ENCODE measurements at places on chromosomes 12 and 14.

DNA sequence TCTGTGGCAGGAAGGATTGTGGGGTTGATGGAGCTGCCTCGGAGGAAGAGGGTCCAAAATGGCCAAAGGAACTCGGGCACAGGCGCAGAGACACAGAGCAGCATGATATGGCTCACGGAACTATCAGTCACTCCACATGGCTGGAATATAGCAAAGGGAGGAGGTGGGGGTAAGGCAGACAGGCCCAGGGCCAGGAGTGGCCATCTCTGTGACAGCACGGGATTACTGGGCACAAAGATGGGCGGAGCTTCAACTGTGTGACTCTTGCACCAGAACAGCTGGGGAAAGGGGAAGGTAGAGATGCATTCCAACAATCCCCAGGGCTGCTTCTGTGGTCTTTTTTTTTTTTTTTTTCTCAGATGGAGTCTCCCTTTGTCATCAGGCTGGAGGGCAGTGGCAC, 24.8 kb upstream of the EML1 start:
- no peak for DNase-seq

- no peak for DNase-seq
Measured at GRCh38 chr14:59871166-59871495, 555 bp upstream of the RTN1 start.

- no peak for DNase-seq
Measured at GRCh38 chr14:71474301-71475265, 457.6 kb upstream of the RGS6 start.

DNA sequence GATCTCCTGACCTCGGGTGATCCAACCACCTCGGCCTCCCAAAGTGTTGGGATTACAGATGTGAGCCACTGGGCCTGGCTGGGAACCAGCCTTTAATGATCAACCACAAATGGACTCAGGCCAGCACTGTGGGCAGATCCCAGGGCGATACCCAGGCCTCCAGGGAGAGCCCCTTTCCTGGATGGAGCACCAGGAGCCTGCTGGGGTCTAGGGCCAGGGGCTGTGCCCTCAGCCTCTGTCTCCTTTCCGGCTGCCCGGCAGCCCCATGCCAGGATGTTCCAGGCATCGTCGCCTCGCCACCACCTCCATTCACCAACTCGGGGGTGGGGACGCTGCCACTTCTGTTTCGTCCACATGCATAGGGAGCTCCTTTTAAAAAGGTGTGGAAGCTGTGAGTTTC, 2.3 kb downstream of the ADGRD1 start:
- DNase-seq: no peak

- DNase-seq: no peak
Measured at GRCh38 chr12:7905071-7905470, 30.9 kb downstream of the SLC2A3 start.

- DNase-seq: no peak
Measured at GRCh38 chr14:59208224-59208814, 19.9 kb downstream of the DAAM1 start.

DNA sequence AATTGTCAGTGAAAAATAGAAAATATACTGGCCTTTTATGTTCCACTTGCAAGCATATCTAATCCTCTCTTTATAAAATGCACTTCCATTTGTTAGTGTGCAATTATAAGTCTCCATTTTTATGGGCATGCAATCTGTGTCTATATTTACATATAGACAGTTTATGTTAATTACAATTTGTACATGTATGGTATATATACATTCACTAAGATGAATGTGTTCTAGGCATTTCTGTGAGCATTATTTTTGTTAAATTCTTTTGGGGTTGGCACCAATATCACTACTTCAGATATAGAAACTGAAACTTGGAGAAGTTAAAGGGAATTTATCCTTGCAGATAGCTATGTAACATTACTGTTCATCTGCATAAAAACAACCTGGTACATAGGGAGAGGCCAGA, 470.8 kb upstream of the LMO3 start:
- DNase-seq: no peak

- no peak for DNase-seq
Measured at GRCh38 chr12:79537675-79538074, 153.1 kb downstream of the PAWR start.

DNA sequence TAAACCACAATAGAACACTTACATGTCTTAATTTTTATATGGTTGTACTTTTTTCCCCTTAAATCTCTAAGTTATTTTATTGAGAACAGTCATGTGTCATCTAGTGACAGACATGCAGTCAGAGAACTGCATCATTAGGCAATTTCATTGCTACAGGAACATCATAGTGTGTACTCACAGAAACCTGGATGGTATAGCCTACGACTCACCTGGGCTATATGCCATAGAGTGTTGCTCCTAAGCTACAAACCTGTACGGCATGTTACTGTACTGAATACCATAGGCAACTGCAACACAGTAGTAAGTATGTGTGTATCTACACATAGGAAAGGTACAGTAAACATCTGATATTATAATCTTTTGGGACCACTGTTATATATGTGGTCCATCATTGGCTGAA, 557.6 kb downstream of the PRKD1 start:
- DNase-seq: no peak

DNA sequence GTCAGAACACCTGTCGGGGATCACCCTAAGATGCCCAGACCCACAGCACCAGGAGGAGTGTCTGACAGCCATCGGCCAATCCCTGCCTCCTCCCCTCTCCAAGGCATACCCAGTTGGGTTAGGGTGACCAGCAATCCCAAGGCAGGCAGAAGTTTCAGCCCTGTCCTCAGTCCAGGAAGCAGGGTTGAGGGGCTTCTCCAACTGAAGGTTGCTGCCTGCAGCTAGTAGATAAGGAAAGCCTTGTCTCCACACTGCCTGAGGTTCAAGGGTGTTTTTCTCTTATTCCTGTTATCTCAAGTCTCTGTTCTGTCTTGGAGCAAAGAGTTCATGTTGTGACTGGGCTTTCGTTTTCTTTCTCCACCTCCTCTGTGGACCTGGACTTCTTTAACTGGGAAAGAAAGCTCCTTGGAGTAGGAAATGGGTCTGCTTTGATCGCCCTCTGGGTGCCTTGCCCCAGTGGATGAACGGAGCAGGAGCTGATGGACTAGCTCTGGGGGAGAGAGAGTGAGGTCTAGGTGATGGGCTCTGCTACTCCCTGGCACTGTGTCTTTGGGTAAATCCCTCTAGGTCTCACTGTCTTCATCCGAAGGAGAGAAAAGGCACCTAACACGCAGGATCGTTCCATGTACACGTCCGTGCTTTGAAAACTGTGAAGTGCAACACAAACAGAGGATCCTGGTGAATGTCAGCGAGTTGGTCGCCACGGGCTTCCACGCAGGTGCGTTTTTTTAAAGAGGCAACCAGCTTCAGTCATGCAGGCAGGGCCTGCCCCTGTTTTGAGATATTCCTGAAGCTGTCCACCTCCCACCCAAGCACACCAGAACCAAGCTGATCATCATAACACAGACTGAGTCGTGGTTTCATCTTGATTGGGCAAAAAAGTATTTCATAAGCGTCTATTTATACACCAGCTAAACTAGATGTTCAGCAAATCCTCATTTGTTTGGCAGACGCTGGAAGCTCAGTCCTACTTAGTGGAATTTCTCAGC, 52.5 kb upstream of the FOXN3 start:
- DNase-seq: no peak

DNA sequence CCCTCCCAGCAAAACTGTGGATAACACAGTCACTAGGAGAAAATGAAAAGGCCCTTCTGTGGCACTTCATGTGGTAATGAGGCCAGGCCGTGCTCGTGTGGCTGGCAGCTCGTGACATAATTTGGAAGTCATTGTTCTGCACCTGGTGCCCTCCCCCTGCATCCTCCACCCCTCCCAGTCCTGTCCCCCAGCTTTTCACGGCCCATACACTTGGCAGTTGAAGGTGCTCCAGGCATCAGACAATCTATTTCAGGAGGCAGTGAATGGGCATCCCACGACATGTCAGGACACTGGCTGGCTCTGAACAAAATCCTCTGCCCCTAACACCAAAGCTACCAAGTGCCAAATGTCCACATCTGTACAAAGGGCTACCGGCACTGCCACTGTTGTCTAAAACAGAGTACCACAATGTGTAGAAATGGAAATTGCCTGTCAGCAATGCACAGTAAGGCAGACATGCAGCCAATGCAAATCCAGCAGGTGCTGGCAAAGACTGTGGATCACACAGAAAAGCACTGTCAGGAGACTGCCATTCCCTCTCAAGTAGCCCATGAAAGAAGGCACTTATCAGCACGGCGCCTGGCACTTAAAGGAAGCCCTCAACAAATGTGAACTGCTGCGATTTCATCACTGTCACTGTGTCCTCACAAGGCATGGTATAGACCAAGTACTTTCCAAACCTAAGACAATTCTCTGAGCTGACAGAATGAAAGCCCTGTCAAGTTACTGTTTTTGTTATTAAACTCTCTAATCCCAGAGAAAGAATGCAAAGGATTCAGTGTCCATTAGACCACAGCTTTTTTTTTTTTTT, 39.1 kb downstream of the CORO1C start:
- DNase-seq: no peak

- no peak for DNase-seq
Measured at GRCh38 chr12:48109424-48109823, 3.5 kb upstream of the SENP1 start.
